ENCODE measurements at places on chromosomes 4 and X.

DNA sequence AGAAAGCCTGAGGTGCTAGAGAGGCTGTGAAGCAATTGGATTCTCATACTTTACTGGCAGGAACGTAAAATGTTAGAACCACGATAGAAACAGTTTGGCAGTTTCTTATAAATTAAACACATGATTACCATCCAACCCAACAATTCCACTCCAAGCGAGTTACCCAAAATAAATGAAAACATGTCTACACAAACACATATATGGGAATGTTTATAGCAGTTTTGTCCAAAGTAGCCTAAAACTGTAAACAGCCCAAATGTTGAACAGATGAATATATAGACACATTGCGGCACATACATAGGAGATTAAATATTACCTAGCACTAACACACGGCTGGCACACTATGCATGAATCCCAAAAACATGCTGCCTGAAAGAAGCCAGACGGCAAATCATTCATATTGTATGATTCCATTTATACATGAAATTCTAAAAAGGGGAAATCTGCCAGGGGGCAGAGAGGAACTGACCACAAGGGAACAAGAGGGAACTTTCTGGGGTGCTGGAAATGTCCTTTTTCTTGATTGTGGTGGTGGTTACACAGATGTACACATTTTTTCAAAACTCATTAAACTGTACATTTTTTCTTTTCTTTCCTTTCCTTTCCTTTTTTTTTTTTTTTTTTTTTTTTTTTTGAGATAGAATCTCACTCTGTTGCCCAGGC lies 50.4 kb upstream of the SLC25A4 start:
- no peak for DNase-seq

- DNase-seq = no peak
Observed at GRCh38 chr4:151276787-151277562, at the start of gene PRSS48. PRSS48 (plus strand) TSS chr4:151277161; CDS start chr4:151277173, 12 bp downstream.

- no peak for DNase-seq
Observed at GRCh38 chr4:8893624-8894423, 22.2 kb upstream of the HMX1 start.

DNA sequence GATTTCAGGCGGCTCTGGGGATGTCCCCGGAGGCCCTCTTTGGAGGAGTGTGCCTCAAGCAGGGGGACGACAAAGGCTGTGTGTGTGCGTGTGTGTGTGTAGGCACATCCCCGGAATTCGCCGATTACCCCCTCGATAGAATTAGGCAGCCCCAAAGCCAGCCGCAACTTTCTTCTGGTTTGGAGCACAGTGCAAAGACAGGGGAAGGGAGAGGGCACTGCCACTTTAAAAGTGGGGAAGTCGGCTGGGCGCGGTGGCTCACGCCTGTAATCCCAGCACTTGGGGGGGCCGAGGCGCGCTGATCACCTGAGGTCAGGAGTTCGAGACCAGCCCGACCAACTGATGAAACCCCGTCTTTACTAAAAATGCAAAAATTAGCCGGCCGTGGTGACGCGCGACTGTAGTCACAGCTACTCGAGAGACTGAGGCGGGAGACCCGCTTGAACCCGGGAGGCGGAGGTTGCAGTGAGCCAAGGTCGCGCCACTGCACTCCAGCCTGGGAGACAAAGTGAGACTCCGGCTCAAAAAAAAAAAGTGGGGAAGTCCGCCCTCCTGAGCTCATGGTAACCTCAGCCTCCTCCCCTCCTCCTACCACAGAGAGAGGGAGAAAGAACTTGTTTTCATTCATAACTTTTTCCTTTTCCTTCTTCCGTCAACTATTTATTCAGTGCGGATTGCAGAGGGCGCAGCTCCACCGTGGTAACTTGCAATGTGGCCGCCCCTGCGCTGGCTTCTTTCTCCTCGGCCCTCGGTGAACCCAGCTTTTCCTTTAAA lies 2.4 kb downstream of the SPRY1 start:
- DNase-seq = no peak

DNA sequence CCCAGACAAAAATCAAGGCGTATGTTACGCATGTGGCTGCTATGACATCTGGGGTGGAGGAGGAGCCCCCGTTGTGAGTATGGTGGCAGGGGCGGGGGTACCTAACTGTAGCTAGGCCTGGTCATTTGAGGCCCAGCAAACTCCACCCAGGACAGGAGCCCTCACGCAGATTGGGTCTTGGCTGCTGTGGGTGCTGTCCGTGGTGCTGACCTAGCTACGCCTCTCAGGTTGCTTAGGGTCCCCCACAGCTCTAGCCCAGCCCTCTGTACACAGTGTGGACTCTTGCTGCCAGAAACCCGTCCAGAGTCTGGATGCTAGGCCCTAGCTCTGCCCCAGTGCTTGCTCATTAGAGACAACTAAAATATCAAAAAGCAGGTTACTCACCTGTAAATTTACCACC lies 146.7 kb upstream of the PSAPL1 start:
- DNase-seq = no peak

DNA sequence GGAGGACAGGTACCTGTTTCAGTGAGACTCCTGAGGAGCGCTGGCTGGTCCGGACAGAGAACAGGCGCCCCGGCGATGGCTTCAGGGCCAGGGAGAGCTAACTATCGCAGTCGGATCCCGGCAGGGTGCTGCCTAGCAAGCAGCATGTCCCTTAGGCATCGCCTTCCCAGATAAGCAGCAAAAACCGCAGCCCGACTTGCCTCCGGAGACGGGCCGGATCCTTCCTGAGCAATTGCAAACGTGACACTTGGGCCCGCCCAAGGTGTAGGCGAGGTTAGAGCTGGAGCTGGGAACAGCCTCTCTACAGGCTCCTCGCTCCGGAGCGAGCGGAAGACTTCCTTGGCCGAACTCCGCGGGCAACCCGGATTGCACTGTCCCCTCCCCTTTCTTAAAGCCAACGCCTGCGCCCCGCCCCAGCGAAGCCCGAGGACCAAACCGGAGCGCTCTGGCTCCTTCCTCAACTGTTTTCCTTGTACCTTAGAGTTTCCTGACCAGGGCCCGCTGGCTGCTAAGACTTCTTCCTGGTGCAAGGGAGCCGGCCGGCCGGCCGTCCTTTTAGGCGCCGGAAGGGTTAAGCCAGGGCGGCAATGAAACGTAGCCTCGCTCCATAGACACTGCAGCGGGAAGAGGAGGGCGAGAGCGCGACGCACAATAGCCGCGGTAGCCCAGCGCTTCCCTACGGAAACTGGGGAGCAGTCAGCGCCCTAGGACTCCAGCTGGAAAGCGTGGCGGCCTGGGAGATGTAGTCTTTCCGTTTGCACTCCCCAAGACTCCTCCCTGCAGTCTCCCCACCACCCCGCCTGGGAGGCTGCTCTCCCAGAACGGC lies at the start of gene OPHN1:
Gene OPHN1, minus strand, starts transcription at position 341 of the 826 bp plus-strand sequence. CDS start 475 bp downstream, outside the sequence.
- no peak for DNase-seq

DNA sequence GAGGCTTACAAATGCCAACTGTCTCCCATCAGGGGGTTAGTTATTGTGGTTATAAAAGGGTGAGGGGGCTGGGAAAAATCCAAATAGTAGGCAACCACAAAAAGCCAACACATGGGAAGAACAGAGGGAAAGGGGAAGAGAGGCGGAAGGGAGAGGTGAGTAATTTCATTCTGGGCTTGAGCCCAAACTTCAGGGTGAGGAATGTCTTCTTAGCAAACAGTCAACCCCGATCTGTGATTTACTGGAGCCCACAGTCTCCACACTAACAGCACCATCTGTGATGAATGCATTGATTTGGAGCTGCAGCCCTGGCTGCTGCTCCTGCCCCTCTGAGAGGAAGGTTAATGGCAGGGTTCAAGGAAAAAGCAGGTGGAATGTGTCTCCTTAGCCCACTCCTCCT lies 162.2 kb upstream of the GPR101 start:
- no peak for DNase-seq

DNA sequence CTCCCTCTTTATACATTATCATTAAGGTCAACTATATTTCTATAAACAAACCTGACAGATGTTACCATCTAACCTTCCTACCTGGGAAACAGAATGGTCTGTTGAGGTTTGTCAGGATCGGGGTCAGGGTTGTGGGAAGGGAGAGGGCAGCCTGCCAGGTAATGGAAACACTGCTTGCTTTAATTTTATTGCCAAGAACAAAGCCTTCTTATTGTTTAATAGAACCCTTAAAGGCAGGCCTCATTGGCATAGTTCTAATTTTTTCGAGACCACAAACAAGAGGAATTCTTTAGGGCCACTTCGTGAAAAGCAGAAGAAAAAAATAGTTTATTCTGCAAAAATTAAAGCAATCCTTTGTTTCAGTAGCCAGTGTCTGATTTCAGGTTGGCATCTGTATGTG lies 113.2 kb downstream of the MID1 start:
- DNase-seq = no peak

DNA sequence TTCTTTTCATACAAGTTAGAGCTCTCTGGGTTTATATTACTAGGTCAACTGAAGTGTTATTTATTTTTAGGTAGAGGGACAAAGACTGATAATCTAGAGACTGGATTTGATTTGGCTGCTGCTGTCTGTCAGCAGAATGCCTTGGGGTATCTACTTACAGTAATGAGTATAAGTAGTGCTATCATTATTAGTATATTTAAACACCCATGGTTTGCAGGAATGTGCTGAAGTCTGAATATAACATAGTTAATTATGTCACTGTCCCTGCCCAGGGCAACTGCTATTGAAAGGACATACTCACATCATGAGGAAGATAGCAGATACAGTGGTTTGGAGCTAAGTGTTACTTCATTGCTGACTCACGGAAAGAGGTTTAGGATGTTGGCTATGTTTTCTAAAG lies 76.2 kb downstream of the PRRG1 start:
- no peak for DNase-seq

DNA sequence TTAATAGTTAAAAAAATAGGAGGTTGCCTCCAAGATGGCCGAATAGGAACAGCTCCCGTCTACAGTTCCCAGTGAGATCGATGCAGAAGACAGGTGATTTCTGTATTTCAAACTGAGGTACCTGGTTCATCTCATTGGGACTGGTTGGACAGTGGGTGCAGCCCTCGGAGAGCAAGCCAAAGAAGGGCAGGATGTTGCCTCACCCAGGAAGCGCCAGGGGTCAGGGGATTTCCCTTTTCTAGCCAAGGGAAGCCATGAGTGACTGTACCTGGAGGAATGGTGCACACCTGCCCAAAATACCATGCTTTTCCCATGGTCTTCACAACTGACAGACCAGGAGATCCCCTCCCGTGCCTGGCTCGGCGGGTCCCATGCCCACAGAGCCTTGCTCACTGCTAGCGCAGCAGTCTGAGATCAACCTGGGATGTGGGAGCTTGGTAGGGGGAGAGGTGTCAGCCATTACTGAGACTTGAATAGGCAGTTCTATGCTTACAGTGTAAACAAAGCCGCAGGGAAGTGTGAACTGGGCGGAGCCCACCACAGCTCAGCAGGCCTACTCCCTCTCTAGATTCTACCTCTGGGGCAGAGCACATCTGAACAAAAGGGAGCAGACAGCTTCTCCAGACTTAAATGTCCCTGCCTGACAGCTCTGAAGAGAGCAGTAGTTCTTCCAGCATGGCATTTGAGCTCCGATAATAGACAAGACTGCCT lies 47.5 kb downstream of the PPA2 start:
- no peak for DNase-seq

DNA sequence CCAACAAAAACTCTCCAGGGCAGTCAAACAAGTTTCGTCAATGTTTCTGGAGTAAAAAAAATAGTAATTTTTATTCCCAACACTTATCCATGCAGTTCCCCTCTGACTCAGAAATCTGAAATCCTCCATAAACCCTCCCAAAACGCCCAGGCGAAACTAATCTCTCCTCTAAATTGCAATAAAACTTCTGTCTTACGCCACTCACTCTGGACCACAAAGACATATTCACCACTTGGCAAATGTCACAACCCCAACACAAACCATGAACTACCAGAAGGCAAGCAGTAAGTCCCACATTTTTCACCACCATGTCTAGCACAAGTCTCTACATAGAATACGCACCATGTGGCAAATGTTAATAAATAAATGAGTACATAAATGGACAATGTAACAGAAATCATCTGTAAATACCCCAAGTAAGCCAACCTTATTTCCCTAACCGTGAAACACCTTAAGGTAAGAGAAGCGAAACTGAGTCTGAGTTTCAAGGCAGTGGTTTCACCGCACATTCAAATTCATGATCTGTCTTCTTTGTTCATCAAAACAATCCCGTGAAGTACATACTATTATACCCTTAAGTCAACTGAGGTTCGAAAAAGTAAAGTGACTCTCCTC lies 1.6 kb downstream of the PAPSS1 start:
- no peak for DNase-seq

DNA sequence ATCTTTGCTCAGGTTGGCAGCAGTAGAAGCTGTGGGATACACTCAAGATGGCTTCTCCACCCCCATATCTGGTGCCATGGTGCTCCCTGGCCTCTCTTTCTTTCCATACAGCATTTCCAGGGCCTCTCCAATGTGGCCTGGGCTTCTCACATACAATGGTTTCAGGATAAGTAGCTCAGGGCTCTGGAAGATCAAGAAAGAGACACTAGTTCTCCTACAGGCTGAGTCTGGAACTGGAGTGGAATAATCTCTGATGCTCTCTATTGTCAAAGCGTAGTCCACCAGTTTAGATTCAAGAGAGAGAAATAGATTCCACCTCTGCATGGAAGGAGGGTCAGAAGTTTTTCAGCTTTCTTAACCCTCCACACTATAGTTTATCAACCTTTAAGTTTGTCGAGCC lies 138.2 kb upstream of the AADAT start:
- no peak for DNase-seq

- DNase-seq = no peak
Observed at GRCh38 chrX:133542476-133542875, 127.2 kb upstream of the GPC4 start.

GRCh38 chrX:10821293-10821692 lies 200.9 kb upstream of the MID1 start:
- DNase-seq = no peak

DNA sequence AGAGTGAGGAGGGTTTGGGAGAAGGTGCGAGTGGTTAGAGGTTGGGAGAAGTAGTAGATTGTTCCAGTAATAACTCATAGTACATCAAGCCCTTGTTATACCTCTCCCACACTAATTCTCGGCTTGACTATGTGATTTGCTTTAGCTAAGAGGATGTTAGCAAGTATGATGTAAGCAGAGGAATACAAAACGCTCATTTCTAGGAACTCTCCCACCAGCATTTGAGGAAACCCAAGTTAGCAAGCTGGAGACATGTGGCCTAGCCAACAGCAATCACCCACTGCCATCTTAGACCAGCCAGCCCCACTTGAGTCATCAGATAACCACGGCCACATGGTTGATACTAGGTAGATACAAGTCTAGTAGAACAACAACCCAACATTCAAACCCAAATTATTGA lies 14.2 kb downstream of the FTHL17 start:
- DNase-seq = no peak

- no peak for DNase-seq
Observed at GRCh38 chr4:111228396-111228795, 605.5 kb upstream of the PITX2 start.

All from NCI-H187 treated with DMSO at 0.1 percent for 48 hours (cell line).